ENCODE measurements at places on chromosomes 13 and 19. TPM values are rescaled to one million over a fixed set of nuclear protein-coding genes. Genes with fewer than 3 reads are reported as not detected.

The DHX34 gene
- total RNA-seq = 19.4 TPM

The CLDND2 gene
- total RNA-seq = not detected

The ZNF285 gene
- total RNA-seq = 3.2 TPM

The GRIK5 gene
- total RNA-seq = 18.4 TPM

The VAV1 gene
- total RNA-seq = not detected

The PDCD2L gene
- total RNA-seq = 10.3 TPM

The CERS1 gene
- total RNA-seq = 15.7 TPM

The CDC16 gene
- 65.4 TPM for total RNA-seq

The REEP6 gene
- total RNA-seq = 2.3 TPM

The PIH1D1 gene
- total RNA-seq = 78.8 TPM

The CAPS gene
- 9.3 TPM for total RNA-seq

The RXFP2 gene
- total RNA-seq = not detected

The KLK6 gene
- 0.67 TPM for total RNA-seq

The HRC gene
- total RNA-seq = 0.72 TPM

The ZFR2 gene
- total RNA-seq = 1.8 TPM

The UBL5 gene
- total RNA-seq = 399 TPM

The ZNF83 gene
- total RNA-seq = 40.0 TPM

The ZNF177 gene
- 1.1 TPM for total RNA-seq

The FLT3 gene
- not detected for total RNA-seq

The ZNF507 gene
- total RNA-seq = 22.2 TPM

The CYP2F1 gene
- total RNA-seq = not detected

The TINCR gene
- total RNA-seq = 0.33 TPM

The HSH2D gene
- total RNA-seq = not detected

The NRTN gene
- 0.56 TPM for total RNA-seq

The CFAP97D2 gene
- total RNA-seq = not detected

The PLVAP gene
- 1,569 TPM for total RNA-seq

The FAM124A gene
- 4.9 TPM for total RNA-seq

The IZUMO1 gene
- total RNA-seq = 3.3 TPM

The PLIN4 gene
- 0.13 TPM for total RNA-seq

The NOTCH3 gene
- 96.8 TPM for total RNA-seq

The CASP14 gene
- total RNA-seq = not detected

The ATP1A3 gene
- total RNA-seq = not detected

The CDX2 gene
- 0.33 TPM for total RNA-seq
